ENCODE measurements at places on chromosomes 16 and 17. TPM values are rescaled to one million over a fixed set of nuclear protein-coding genes. Genes with fewer than 3 reads are reported as not detected.

Gene PHOSPHO1
- 1.7 TPM for total RNA-seq

Gene GAS2L2
- total RNA-seq, result 0.25 TPM

Gene RBFOX1
- total RNA-seq, result 68.8 TPM

Gene VPS35
- total RNA-seq, result 108 TPM

Gene SLC13A2
- total RNA-seq, result not detected

Gene AIPL1
- not detected for total RNA-seq

Gene SLFN14
- total RNA-seq, result 0.25 TPM

Gene NUPR1
- 0.25 TPM for total RNA-seq

Gene NPIPA3
- total RNA-seq, result 0.25 TPM

Gene KIAA0753
- total RNA-seq, result 30.7 TPM

Gene GPRC5C
- 4.2 TPM for total RNA-seq

Gene TERB1
- total RNA-seq, result 0.25 TPM

Gene USP43
- 7.1 TPM for total RNA-seq

Gene RUNDC3A
- 78.2 TPM for total RNA-seq

Gene NLGN2
- total RNA-seq, result 27.0 TPM

Gene ATAD5
- 7.9 TPM for total RNA-seq

Gene AHSP
- 4.9 TPM for total RNA-seq

Gene PLD6
- total RNA-seq, result 5.4 TPM

Gene ZNF469
- 0.74 TPM for total RNA-seq

Gene LUC7L3
- total RNA-seq, result 91.2 TPM

Gene DPEP2
- 0.98 TPM for total RNA-seq

Gene ZNF830
- total RNA-seq, result 17.2 TPM

Gene HEATR9
- total RNA-seq, result not detected

Gene NQO1
- total RNA-seq, result 6.1 TPM

Gene DNAJA3
- 21.1 TPM for total RNA-seq

Gene MPO
- total RNA-seq, result 2.5 TPM

Gene TSNAXIP1
- total RNA-seq, result 3.0 TPM

Gene VASN
- total RNA-seq, result 2.5 TPM

Gene TUBB3
- 1,889 TPM for total RNA-seq

Gene CD79B
- not detected for total RNA-seq

Gene MT1A
- total RNA-seq, result not detected

Gene RAB37
- total RNA-seq, result 0.49 TPM

Gene PRRT2
- total RNA-seq, result 21.9 TPM

Gene CES3
- total RNA-seq, result 0.49 TPM

Gene EEF2KMT
- total RNA-seq, result 4.4 TPM

Gene CD300H
- not detected for total RNA-seq

Data from temporal lobe (tissue), 4 donors.